ENCODE measurements at places on chromosomes 13 and 19.

- DNase-seq, result no peak
Measured at GRCh38 chr13:45479661-45480060, 14.9 kb downstream of the COG3 start.

DNA sequence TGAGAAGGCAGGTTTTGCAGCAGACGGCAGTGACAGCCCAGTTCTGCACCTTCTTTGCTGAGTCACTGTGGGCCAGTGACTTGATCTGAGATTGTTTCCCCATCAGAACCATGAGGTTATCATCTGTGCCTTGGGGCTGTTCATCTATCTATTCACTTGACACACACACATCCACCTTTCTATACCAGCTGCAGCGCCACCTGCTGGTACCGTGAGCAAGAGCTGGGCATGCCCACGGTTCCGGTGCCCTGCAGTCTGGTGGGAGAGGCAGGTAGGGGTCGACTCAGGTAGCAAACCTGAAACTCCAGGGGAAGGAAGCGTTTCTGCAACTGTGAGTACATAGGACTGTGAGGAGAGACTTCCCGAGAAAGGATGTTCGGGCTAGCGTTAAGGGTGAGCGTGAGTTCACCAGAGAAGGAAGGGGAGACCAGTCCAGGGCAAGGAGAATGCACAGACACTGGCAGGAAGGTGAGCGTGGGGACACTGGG is 7.5 kb upstream of the LIN7B start:
- DNase-seq, result peak; percentile 57

GRCh38 chr13:101875717-101876393 is 423.4 kb downstream of the ITGBL1 start:
- DNase-seq, result no peak

DNA sequence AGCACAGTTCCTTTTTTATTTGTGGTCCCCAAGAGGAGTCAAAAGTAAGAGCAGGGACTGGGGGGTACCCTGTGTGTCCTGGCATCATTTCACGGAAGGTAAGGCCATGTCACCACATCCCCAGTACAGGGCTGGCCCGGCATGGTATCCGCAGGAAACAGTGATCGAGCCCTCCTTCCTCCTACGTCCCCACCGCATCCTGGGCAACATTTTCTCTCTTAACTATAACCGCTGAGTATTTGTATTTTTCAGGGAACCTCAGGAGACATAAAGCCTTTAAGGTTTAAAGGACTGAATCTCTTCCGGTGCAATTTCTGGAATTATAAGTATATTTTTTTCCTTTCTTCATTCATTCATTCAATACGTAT is 13.6 kb upstream of the LATS2 start:
- DNase-seq, result no peak

- DNase-seq, result no peak
Measured at GRCh38 chr13:71219698-71220415, 647.1 kb downstream of the DACH1 start.

GRCh38 chr13:37139356-37139755 is 33.9 kb upstream of the CSNK1A1L start:
- DNase-seq, result no peak

DNA sequence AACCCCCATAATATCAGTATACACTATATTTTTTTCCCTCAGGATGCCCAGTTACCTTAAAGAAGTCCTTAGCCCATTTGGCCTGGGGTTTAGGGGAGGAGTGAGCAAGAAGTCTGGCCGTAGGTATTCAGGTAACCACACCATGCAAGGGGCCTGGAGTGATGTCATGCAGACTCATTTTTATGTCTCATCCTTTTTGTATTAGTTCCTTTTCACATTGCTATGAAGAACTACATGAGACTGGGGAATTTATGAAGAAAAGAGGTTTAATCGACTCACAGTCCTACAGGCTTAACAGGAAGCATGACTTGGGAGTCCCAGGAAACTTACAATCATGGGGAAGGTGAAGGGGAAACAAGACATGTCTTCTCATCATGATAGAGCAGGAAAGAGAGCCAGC is 12.2 kb downstream of the TPP2 start:
- DNase-seq, result no peak

DNA sequence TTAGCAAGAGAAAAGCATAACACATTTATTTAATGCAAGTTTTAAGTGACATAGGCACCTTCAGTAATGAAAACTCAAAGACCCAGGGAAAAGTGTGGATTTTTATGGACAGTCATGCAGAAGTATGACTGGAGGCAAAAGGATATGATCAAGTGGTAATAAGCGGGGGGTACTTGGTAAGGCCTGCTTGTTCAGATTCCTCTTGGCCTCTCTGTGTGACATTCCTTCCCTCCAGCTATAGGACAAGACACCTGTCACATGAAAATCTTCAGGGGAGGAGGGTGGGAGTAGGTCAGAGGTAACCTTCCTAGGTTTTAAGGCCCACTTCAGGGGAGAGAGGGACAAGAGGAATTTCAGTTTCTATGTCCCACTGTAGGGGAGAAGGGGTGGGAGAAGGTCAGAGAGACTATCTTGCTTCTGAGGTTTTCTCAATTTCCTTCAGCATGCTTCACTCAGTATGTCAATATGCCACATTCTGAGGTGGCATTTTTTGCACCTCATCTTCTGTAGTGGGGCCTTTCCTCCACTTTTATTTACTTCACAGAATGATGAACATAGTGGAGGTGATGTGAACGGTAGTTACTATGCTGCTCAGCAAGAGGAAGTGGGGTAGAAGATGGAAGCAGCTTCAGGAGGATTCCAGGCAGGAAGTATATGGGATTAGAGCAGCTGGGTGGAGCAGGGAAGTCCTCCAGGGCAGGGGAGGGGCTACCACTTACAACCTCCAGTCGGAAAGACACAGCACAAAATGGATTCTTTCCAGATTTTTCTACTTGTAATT is 73.2 kb upstream of the RFC3 start:
- DNase-seq, result no peak

DNA sequence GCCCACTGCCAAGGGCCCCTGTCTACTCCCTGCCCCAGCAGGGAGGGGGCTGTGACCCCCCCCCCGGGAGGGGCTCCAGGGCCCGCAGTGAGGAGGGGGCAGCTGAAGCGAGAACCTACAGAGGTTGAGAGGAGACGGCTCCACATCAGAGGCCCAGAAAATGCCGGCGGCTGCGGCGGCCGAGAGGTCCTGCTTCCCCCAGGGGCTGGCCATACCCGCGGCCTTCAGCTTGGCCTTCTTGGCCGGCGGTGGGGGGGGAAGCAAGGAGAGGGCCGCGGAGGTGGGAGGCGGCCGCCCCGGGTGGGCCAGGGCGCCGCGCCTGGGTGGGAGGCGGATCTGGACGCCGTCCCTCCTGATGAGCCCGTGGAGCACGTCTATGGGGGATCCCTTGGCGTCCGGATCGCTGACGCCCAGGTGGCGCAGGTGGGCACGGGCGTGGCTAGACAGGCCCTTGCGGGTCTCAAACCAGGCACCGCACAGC is 9.2 kb upstream of the AKAP8L start:
- DNase-seq, result no peak

DNA sequence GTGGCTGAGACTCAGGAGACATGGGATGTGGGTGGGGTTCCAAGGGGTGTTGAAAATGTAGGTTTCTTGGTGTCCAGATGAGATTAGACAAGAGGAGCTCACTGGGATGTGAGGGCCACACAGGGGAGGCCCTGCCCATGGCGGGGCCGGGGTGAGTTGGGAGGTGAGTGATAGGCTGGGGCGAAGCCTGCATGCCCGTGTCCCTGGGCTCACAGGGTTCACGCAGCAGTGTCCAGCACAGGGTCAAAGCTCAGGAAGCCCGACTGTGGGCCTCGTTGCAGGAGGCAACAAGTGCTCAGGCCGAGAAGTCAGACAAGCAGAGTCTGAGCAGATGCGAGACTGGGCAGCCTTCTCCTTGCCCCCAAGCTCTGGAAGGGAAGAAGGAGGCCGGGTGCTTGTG is 27.2 kb downstream of the CCDC8 start:
- DNase-seq, result no peak

- no peak for DNase-seq
Measured at GRCh38 chr19:46202426-46202825, 27.1 kb upstream of the IGFL1 start.

DNA sequence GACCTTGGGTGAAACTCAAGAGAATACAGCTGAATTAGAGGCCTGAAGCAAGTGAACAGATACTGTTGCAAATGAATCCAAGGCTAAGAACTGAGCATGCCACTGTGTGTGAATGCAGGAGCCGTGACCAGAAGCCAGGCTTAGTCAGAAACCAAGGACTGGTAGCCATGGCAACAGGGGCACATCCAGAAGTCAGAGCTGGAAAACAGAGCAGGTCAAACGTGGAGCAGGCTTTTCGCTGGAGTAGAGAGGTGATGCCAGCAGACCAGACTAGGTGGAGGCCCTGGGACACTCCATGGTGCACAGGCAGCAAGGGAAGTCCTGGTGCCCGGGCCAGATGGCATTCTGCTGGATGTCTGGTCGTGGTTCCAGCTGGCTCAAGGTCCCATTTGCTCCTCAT is 564.1 kb downstream of the PCDH9 start:
- no peak for DNase-seq

DNA sequence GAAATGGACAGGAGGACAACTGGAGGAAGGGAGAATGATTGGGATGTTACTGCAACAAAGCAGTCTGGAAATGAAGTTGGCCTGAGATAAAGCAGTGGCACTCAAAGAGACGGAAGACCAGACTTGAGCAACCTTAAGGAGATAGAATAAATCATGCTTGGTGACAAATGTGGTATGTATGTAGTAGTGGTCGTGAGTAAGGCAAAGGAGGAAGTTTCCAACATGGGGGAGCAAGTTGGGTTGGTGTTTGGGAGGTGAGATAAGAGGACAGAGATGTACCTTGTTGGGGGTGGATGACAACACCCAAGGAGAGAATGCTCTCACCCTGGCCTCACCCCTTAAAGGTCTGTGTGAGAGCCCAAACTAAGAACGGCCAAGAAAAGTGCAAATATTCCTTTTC is 420.5 kb downstream of the DIAPH3 start:
- no peak for DNase-seq

DNA sequence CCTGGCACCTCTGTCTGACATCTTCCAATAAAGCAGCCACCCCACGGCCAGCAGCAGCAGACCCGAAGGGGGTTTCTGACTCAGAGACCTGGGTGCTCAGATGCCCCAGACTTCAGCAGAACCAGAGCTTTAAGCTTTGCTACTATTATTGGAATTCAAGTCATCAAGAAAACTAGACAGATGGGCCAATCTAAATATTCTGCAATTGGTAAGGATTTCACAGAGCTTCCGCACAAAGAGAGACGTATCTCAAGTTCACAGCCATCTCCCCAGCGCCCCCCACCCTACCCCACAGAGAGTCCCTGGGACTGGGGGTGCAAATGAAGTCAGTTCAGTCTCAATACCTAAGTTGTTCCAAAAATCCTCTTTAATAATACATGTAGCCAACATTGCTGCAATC is 38.8 kb downstream of the RAB20 start:
- no peak for DNase-seq

- DNase-seq, result no peak
Measured at GRCh38 chr19:49818649-49819370, 721 bp downstream of the MED25 start.

DNA sequence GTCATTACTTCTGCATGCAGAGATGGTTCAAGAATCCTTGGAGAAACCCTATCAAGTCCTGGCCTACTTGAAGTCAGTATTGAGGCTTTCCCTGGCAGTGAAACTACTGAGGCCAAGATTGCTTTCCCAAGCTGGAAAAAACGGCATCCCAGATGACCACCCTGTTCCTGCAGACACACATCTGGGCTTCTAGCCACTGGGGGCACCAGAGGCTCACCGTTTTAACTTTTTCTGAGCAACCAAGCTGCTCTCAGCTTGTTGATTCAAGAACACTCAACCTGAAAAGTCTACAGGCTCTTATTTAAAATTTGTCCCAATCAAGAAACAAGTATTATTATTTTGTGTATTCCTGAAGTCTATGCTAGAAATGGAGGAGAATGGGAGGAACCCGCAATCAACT is 66.6 kb downstream of the SPRYD7 start:
- no peak for DNase-seq

- DNase-seq, result no peak
Measured at GRCh38 chr13:52414051-52414450, 8.1 kb upstream of the THSD1 start.

DNA sequence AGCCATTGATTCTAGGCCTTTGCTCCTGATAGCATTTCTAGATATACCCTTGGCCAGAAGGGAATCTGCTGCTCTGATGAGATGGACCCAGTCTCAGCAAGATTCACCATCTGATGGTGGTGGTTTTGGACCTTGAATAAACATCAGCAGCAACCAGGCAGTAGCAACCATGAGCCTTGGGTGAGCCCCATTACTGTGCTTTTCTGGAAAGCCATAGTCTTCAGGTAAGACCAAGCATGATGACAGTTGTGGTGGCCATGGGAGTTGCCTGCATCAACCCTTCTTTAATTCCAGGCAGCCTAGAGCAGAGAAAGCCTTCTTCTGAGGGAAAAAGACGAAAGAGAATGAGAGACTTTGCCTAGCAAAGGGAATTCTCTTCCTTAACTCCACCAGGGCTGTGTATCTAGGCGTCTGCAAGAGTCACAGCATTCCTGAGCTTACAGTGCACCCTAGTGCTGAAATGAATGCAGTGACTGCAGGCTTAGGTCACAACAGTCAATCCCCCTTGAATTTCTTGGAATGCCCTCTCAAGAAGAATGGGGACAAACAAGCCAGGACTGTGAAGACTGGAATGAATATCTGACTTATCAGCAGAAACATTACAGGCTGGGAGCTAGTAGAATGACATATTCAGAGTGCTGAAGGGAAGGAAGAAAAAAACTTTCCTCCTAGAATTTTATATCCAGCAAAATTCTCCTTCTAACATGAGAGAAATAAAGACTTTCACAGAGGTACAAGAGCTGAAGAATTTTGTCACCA is 942.4 kb upstream of the PCDH20 start:
- no peak for DNase-seq

DNA sequence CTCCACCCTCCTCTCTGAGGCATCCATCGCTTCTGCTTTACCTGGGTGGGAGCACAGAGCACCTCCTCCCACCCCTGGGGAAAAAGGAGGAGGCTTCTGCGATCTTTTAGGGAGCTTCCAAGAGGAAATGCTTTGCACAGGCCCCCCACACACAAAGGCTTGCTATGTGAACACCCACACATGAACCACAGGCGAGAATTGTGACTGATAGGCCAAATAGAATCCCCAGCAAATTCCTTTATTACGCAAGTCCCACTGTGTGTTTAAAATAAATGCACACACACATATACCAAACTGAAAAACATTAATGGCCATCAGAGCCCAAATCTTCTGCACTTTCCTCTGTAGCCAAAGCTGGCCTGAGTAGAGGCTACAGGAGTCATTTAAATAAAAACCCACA is 50.6 kb downstream of the HSPH1 start:
- no peak for DNase-seq

- DNase-seq, result peak; percentile 33
Measured at GRCh38 chr13:114161644-114162532, 17.2 kb upstream of the CFAP97D2 start.

- DNase-seq, result no peak
Measured at GRCh38 chr13:92377396-92377795, 849.2 kb upstream of the GPC6 start.

GRCh38 chr19:11813703-11814028 is 407 bp upstream of the ZNF440 start:
- no peak for DNase-seq

GRCh38 chr13:76132532-76132931 is 496.4 kb downstream of the LMO7 start:
- no peak for DNase-seq

All from amygdala (tissue), 56 donors.